Glutamatergic neuron (in vitro differentiated cells): ENCODE measurements at places on chromosomes 2 and 18.

DNA sequence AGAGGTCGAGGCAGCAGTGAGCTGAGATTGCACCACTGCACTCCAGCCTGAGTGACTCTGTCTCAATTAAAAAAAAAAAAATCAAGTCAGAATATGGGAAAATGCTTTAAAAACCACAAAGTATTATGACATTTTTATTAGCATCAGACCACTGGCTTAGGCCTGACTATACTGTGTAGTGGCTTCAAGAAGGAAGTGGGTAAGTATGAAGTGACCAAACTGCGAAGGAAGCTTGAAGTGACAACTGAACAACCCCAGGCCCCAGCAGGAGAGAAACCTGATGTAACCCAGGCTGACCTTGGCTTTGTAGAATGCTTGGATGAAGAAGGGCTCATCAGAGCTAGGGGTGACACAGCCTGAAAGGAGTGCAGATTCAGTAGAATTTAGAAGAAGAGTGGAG lies 21.4 kb upstream of the HAAO start:
- DNase-seq: no peak

- DNase-seq: no peak
These were observed 395.0 kb downstream of the NCKAP5 start for GRCh38 chr2:133173224-133173623.

DNA sequence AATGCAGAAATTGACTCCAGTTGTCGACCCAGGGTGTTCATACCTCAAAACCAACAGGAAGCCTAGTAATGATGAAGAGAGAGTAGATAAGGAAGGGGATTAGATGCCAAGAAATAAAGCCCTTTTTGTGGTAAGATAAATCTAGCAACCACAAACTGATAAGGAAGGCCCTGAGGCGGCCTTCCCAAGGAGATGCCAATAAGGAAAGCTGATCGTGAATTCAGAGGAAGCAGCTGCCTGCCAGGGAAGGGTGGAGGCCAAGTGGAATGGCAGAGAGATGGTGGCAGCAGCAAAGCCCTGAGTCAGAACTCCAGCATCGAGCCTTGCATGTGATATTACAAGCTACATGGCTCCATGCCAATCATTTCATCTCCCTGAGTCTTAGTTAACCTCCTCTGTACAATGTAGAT lies 126.3 kb downstream of the IRS1 start:
- no peak for DNase-seq

DNA sequence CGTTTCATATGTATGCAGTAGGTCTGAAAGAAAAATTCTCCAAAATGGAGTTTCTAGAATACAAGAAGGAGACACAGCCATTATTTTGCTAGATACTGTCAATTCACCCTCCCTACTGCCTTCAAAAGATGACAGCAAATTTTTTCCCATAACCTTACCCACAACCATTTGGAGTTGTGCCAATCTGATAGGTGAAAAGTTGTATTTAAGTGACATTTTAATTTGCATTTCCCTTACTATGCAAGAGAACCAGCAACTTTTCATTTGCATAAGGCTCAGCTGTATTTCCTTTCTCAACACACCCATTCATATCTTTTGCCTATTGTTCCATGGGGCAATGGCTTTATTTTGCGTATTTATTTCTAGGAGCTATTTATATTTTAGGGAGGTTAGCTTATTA lies 31.4 kb upstream of the IL18RAP start:
- DNase-seq: no peak

GRCh38 chr2:65539633-65540032 lies 107.2 kb upstream of the SPRED2 start:
- peak; percentile 55 for DNase-seq
